ENCODE measurements at places on chromosomes 2 and 18.

GRCh38 chr2:69933839-69934613 is 19.1 kb downstream of the MXD1 start:
- DNase-seq: no peak

DNA sequence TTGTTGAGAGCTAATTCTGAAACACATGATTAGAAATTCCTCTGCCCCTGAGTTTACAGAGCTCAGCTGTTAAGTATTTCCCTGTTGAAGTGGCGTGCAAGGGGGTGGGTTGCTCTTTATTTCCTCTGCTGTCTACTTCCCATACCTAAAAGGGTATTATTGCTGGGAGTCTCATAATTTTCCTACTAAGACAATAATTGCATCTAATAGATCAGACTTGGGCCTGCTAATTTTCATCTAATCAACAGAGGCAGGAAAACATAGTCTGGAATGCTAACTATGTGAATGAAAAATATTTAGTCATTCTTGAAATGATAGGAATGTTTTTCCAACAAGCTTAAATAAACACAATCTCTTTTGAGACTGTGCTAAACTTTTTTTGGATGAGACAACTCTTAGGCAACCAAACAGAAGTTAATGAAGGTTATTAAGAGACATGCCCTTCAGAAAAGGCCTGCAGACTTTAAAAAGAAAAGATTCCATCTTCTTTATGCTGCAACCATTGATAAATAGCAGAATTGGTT is 111.4 kb downstream of the FEZ2 start:
- no peak for DNase-seq

DNA sequence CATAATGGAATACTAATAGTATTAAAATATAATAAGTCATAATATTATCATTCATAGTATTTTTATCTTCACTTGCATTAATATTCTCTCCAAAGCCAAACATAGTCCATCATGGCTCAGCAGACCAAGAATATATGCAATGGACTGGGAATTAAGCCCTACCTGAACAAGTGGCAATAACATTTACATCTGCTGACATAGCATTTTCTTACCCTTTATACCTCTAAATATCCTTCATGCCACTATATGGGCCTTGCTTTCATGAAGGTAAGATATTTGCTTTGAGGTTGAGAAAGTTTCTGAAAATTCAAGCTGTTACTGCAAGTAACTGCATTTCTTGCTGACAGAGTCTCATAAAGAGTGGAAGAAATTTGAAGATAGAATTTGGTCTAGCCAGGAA is 847.4 kb upstream of the GCFC2 start:
- DNase-seq: no peak

DNA sequence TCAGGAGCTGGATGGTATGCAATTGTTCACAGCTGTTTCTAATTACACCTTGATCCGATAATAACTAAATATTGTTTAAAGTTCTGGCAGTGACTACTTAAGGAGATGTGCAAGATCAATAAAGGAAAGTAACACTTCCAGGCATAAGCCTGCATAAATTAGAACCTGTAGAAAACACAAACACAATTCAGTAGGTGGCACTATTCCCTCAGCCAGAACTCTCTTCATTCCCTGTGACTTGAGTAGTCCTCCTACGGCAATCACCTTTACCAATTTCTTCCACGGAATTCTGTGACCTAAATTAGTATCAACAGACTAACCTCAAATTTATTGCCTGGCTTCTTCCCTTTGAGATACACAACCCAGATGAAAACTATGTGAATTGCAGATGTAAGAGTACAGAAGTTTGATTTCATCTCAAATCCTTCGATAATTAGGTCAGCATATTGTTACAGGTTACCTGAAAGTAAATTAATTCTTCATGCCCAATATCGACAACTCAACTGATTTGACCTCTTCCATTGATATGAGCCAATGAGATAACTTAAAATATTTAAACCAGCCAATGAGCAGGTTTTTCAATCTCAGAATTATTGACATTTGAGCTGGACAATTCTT is 137.8 kb downstream of the PID1 start:
- no peak for DNase-seq

Data from naive thymus-derived CD4-positive, alpha-beta T cell (primary cell).